ENCODE measurements at places on chromosomes 12 and 14.

DNA sequence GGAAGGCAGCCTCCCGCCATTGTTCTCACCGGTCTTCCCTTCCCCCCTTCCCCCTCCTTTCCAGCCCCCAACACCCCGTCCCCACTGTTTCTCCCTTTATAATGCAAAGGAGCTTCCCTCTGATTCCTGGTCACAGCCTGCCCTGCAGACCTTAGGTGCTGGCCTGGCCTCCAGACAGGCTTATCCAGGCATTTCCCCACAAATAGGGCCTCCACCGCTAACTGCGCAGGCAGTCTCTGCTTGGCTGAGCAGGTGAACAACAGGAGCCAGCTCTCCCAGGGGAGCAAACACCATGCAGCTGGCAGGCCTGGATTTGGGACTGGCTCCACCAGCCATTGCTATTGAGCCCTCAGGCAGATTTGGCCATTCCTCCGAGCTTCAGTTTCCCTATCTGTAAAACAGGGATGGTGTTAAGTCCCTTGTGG is 46.0 kb downstream of the SMIM41 start:
- no peak for DNase-seq

DNA sequence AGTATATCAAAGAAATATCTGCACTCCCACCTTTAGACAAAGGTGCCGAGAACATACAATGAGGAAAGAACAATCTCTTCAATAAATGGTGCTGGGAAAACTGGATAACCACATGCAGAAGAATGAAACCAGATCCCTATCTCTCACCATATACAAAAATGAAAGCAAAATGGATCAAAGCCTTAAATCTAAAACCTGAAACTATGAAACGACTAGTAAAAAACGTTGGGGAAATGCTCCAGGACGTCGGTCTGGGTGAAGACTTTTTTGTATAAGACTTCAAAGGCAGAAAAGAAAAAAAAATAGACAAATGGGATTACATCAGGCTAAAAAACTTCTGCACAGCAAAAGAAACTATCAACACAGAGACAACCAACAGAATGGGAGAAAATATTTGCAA is 83.8 kb downstream of the PPM1A start:
- DNase-seq, result no peak

GRCh38 chr14:65255029-65255545 is 152.8 kb upstream of the MAX start:
- DNase-seq, result peak; percentile 35

DNA sequence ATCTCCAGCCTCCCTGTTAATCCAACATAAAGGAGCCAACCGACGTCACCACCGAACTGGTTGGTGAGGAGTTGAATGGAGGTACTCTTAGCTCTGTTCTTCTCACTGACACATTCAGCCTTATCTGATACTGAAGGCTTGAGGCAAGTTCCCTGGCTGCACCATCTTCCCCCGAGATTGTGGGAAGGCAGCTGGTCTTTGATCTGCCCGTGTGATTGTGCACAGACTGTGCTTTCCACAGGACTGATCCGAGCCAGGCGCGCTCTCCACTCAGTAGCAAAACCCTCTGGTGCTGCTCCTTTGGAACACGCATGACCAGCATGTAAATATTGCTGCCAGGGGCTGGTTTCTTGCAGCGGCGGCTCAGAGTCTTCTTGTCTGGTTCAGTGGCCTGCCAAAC is 30.1 kb upstream of the DLK1 start:
- DNase-seq, result no peak

GRCh38 chr12:124085419-124086296 is 112.6 kb downstream of the ZNF664 start:
- DNase-seq, result no peak

DNA sequence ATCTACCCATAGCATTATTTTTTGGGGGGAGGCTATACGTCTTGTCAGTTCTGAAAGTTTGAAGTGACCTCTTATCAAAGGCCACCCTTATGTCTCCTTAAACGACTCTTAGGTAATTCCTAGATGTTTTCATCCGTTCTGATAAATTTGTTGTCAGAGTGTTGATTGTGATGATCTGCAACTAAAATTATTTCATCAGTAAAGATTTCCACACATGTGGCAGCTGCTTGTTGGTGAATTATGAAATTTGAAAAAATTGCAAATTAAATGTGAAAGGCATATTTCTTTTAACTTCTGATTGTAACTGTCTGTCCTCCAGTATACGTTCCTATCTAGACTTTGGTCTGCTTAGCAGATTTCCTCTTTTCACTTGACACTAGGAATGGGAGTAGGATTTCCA is 1.4 kb downstream of the ADIPOR2 start:
- no peak for DNase-seq

DNA sequence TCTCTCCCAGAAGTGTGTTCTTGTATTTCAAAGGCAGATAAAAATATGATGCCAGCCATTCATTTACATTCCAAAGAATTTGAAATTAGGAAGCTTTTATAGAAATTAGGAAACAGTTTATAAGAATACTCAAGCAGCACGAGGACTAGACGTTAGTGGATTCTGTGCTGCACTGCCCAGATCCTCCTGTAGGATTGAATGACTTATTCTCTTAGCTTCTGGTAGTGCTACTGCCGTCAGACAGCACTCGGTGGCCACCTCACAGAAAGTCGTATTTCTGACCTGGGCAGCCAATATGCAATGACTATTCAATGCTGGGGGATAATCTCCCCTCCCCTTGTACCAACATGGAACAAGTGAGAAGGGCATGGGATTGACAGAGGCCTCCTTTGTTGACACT is 326.4 kb downstream of the RPL10L start:
- no peak for DNase-seq

All from T47D (cell line).